Central memory CD4-positive, alpha-beta T cell (primary cell): ENCODE measurements at places on chromosomes 6 and 20.

- peak; percentile 33 for DNase-seq
Measured at GRCh38 chr6:26087284-26088115, at the start of gene HFE. Gene HFE, plus strand, starts transcription at chr6:26087429. Its CDS starts 12 bp downstream, at chr6:26087441.

- DNase-seq = peak; percentile 46
Measured at GRCh38 chr6:27251112-27251605, 3.7 kb downstream of the PRSS16 start.

DNA sequence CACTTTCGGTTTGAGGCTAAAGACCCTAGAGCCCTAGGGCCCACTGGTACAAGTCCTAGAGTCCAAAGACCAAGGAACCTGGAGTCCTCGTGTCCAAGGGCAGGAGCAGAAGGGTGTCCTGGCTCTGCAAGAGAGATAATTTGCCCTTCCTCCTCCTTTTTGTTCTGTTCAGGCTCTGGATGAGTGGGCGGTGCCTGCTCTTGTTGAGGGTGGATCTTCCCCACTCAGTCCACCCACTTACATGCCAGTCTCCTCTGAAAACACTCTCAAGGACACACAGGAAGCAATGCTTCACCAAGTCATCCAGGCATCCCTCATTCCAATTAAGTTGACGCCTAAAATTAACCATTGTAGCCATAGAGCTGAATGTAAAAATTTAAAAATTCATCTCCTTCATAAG, 102.1 kb downstream of the UST start:
- no peak for DNase-seq

DNA sequence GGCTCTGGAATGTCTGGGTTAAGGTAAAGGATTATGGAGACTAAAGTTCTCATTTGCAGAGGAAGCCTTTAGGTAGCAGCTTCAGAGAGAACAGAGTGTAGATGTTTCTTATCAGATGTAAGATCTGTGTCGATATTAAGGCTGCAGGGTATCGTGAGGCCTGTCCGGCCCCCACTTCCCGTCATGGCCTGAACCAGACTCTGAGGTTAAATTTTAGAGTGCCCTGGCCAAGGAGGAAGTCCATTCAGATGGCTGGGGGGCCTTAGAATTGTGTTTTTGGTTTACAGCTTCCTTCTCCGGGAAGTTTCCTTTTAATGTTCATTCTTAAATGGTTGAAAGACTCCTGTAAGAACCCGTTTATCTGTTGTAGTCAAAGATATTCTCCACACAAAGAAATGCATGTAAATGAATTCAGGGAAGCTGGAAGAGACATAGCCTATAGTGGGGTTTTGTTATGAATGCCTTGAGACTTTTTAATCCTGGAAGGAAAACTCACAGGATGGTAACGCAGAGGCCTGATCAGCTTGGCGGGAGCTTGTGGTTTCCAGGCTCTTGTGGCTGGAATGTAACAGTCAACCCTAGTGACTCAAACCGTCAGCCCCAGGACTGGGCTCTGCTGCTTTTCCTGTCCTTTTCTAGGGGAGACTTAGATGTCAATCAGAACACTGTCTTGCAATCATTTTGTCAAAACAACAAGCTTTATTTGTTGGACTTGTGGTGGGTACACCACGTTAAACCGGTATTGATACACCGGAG, 34.7 kb downstream of the KIF25 start:
- DNase-seq = no peak

DNA sequence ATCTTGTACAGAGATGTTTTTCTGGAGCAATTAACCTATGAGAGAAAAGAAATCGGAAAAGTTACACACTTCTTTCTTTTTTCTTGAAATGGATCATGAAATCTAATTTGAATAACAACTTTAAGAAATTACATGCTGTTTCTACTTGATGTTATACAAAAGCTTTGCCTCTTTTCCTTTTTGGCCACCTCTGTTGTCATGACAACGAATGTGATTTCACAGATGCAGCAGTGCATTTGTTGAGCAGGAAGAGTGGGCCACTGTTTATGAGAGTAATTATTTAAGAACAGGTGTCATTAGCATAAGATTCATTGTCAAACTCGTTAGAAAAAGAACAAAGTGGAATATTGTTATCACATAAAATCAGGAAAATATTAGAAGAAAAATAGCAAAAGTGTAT, 148.3 kb upstream of the IMPG1 start:
- no peak for DNase-seq

- no peak for DNase-seq
Measured at GRCh38 chr6:132687306-132687705, 26.5 kb downstream of the VNN1 start.

DNA sequence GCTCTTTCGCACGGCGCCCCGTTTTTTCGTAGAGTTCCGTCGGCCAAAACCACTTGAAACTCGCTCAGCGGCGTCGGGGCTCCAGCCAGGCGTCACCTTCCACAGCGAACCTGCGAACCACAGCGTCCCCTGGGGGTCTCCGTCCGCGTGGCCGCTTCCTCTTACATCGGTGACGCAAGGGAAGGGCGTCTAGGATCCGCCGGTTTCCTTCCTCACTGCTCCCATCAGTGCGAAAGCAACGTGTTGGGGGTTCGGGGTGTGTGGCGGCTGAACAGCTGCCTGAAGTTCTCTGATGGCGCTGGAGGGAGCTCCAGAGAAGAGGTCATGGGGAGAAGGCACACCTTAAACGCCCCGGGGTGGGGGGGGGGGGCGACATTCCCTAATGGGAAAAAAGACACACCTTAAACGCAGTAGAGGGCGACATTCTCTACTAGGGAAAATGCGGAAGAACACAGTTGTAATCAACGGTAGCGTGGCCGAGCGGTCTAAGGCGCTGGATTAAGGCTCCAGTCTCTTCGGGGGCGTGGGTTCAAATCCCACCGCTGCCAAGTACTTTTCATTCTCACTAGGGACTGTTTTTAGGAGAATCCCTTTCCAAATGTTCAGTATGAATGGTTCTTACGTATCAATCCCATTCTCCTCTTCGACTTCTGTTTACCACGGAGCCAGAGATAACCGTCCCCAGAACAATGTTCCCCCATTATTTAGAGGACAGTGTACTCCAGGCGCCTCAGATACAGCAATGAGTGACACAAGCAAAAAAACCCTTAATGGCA, 16.4 kb downstream of the ZNF311 start:
- DNase-seq = peak; percentile 74

DNA sequence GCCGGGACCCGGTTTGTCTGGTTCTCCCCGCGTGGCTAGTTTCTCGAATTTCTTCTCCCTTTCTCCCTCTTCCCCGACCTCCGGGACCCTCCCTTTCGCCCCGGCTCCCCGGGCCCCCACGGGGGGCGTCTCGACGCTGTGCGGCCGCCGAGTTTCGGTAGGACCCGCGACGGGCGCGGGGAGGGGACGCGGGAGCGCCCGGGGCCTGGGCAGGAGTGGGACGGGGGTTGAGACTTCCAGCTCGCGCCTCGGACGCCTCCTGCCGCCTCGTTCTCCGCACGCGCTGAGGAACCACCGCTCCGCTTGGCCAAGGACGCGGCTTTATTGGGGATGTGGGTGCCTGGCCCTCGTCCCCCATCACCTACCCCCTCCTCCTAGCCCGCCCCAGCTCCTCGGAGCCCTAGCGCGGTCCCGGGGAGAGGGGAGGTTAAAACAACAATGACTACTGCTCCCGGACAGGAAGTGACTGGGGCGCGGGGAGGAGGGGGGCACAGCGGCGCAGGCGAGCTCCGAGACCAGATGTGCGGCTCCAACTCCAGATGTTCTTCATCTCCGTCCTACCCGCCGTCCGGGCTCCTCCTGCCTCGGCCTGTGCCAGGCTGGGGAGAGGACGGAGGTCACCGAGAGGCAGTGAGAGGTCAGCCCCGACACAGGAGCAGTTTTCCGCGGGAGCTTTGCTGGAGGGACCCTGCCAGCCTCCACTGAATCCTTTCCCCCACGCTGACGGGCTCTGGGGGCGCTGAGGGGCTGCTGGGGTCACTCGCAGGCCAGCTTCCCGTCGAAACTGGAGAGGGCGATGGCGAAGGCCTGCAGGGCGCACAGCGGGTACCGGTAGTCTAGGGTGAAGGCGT, 917 bp upstream of the TEAD3 start:
- peak; percentile 19 for DNase-seq

DNA sequence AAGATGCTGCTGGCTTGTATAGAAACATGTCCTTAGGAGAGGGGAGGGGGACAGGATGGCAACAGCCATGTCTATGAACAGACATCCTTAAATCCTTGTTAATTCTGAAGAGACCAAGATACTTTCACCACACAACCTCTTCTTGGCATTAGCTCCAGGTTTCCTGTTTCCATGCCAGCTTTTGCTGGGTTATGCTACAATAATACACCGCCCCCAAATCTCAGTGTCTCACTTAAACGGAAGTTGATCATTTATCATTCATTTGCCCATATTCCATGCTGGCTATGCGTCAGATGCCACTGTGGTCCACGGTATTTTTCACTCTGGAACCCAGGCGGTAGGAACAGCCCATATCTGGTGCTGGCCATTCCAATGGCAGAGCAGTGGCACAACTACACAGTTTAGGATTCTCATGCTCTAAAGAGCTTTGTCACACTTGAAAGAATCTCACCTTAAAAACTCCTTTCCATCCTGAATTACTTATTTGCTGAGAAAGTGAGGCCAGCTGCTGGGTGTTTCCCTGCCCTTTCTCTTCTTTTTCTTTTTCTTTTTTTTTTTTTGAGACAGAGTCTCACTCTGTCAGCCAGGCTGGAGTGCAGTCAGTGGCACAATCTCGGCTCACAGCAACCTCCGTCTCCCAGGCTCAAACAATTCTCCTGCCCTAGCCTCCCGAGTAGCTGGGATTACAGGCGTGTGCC, 3.7 kb upstream of the RNASET2 start:
- no peak for DNase-seq

GRCh38 chr20:17374086-17374485, 147.2 kb downstream of the PCSK2 start:
- DNase-seq = no peak

GRCh38 chr6:10800810-10801209, 37.5 kb downstream of the MAK start:
- no peak for DNase-seq

DNA sequence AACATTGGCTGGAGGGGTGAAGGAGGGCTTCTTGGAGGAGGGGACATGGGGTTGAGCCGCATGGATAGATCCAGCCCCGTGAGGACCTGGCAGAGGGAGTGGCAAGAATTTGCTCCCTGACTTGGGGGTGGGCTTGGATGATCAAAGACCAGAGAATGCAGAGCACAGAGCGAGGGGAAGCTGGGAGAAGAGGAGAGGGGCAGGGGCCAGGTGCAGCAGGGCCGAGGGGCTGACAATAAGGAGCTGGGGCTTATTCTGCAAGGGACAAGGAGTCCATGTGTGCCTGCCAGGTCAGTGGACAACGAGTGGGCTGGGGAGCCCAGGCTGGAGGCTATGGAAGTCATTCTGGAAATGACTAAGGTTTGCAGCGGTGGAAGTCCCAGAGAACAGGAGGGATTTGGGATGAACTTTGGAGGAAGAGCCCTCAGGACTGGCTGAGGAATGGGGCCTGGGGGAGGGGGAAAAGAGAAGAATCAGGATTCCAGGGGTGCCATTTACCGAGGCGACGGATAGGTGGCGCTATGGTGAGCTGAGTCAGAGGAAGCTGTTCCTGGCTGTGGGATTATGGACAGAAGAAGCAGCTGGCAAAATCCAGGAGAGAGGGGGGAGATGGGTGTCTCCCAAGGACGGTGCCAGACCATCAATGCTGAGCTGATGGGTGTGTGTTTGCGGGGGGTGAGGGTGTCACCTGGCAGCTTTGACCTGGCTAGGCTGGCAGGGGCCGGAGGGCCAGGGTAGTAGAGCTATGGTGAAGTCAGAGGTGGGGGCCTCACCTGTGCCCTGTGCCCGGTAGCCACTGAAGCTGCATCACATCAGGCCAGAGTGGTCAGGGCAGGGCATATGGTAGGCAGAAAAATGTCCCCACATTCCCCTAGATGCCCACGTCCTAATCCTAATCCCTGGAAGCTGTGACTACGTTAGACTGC, 7.8 kb downstream of the KCNG1 start:
- DNase-seq = no peak

GRCh38 chr6:33177552-33178446, 14.5 kb downstream of the COL11A2 start:
- DNase-seq = no peak

DNA sequence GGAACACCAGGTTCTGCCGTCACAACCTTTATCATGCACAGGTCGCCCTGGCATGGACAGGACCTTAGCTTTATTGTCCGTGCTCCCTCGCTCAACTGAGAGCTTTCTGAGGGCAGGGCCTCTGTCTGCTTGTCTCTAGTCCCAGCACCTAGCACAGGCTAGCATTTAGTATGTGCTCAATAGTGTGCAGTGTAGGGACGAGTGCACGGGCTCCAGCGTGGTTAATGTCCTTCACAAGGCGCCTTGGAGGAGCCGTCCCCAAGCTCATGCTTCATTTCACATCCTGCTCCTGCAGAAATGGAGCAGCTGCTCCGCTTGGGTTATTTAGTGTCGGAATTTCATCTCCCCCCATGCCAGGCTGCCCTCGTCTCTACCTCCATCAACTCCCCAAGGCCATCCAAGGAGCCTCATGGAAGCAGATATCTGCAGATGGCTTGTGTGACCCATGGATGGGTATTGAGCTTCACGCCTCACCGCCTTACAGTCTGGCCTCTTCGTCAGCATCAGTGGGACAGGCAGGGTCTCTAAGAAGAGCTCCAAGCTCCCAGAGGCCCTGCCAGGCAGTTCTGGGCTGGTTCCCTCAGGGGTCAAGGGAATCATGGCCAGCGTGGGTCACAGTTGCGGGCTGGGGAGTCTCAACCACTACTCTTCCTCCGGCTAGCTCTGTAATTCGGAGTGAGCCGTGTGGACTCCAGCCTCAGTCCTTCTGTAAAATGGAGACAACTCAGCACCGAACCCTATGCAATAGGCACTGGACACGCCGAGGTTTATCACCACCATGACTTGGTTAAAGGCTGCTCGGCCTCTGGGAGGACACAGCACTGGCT, 60.8 kb upstream of the APCDD1L start:
- no peak for DNase-seq

DNA sequence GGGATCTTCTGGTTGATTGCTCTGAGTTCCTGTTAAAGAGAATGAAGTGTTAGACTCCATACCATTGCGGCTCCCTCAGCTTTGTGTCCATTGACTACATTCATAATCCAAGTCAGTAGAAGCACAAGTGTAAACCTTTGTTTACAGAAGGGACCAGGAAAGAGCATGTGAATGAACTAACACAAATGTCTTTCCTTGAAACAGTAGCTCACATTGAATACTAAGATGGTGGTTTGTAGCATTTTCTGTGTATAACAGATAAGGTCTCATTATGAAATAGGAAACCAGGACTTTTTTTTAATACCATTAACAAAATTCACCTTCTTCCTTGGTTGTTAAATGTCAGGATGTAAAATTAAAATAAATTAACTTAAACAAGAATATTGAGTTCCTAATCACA, 8.4 kb downstream of the STXBP5 start:
- DNase-seq = no peak

- no peak for DNase-seq
Measured at GRCh38 chr20:43961541-43962471, 47.2 kb downstream of the TOX2 start.

DNA sequence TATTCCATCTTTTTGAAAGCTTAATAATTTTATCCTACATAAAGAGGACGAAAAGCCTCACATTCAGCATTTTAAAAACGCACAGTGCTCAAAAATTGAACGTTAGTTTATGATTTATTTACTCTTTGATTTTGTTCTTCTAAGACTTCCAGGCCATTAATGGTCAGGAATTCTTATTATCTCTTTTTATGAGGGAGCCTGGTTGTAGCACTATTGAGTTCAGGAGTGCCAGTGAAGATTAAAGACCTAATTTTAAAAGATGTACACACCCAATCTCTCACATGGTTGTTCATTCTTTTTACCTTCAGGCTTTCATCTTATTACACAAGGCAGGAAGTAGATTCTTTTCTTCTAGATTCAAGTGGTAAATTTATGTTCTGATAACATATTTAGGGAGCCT, 68.6 kb downstream of the HDDC2 start:
- no peak for DNase-seq
